Mammary epithelial cell (primary cell): ENCODE measurements at places on chromosomes 13 and 19.
A peak's percentile ranks its signal among the peaks of the same experiment; 100 is the strongest.

GRCh38 chr19:30590596-30591229, 218.5 kb downstream of the ZNF536 start:
- no peak for DNase-seq

- no peak for DNase-seq
These were observed 45.4 kb downstream of the ARHGAP35 start for GRCh38 chr19:46906221-46906620.

DNA sequence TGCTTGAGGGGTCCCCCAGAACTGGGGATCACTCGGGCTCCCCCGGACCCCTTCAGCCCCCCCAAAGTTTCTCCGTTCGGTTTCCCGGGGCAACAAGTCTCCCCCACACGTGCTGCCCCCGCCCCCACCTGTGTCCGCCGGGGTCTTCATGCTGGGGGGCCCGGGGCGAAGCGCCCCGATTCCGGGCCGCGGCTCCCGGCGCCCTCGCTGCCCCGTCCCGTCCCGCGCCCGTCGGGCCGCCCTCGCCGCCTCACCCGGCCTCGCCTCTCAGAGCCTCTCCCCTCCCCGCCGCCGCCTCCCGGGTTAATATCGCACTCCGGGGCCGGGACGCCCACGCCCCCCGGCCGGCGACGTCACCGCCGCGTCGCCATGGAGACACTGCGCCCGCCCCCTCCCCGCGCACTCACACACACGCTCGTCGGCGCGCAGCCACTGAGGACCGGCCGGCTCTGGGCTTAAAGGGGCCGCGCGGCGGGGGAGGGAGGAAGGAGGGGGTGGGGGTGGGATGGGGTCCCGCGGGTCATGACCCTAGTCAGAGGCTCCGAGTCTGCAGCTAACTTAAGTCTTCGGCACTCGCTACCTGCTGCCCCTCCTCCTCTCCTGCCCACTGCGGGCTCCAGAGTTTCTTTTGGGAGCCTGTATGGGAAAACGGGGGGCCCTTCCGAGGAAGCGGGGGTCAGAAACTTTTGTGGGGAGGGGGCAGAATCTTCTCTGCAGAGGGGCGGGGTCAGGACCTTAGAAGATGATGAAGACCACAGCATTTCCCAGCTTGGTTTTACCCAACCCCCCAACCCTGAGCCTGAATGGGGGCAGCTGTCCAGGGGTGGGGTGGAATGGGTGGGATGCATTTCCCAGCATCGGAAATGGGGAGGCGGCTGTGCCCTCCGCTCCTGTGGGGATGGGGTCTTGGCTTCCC, at the start of gene ERF:
Gene ERF, minus strand, starts transcription at position 279 of the 916 bp plus-strand sequence. Its CDS starts 129 bp downstream, at position 150.
- DNase-seq = peak; percentile 91

DNA sequence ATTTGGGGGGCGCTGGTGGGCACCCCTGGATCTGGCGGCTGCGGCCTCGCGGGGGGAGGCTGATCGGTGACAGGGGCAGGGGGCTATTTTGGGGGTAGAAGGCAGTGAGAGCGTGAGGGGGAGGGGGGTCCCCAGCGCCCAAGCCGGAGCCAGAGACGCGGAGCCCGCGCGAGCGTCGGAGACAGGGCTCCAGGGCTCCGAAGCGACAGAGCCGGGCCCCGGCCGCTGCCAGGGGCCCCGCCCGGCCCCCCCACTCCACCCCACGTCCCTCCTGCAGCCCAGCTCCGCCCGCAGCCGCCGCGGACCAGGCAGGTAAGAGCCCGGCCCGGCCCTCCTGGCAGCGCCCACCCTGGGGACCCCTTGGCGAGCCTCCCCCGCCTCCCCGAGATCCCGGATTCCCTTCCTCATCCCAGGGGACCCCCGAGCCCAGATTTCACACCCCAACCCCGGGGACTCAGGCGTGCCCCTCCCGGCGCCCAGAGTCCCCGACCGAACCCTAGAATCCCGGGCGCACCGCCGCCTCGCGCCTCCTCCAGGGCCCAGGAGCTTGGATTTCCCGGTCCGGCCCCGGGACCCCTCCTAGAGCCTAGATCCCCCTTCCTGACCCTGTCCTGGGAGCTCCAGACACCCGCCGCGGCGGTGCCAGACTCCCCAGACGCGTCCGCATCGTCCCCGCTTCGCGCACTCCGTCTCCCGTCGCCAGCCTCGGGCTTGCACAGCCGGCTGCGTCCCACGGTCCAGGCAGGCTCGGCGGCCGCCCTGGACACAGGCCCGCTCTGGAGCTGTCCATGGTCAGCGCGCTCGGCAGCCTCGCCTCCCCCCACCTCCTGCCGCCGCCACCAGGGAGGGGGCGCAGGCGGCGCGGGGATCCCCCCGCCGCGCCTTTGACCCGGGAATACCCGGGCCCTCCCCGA, at the start of gene PPFIA3:
Gene PPFIA3, plus strand, starts transcription at position 134 of the 914 bp plus-strand sequence. CDS start 8,330 bp downstream, outside the sequence.
- peak; percentile 63 for DNase-seq

- DNase-seq = no peak
These were observed 5.1 kb upstream of the DNM2 start for GRCh38 chr19:10712754-10713153.

DNA sequence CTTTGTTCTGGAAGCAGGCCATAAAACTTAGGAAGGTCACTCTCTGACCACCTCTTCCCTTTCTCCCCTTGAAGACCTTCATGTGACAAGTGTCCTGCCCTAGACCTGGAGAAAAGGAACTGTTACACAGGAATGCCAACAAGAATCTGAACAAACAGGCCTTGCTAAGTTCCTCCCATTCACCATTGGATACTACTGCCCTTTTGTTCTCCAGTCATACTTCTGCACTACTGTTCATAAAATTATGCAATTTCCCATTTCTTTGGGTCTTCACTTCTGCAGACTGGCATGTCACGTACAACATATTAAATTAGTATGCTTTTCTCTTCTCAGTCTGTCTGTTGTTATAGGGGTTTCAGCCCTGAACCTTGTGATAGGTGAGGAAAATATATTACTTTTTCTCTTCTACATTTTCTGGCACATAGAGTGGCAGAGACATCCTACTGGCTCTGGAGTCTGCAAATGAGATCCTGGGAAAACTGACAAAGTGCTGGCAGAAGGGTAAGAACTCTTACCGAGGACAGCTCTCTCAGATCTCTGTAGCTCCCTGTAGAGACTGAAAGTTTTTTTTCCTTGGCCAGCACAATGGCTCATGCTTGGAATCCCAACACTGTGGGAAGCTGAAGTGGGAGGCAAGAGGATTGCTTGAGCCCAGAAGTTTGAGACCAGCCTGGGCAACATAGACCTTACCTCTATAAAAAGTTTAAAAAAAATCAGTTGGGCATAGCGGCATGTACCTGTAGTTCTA, 87.6 kb upstream of the SPRY2 start:
- DNase-seq = no peak

- no peak for DNase-seq
These were observed 180.7 kb upstream of the STARD13 start for GRCh38 chr13:33466262-33466661.

DNA sequence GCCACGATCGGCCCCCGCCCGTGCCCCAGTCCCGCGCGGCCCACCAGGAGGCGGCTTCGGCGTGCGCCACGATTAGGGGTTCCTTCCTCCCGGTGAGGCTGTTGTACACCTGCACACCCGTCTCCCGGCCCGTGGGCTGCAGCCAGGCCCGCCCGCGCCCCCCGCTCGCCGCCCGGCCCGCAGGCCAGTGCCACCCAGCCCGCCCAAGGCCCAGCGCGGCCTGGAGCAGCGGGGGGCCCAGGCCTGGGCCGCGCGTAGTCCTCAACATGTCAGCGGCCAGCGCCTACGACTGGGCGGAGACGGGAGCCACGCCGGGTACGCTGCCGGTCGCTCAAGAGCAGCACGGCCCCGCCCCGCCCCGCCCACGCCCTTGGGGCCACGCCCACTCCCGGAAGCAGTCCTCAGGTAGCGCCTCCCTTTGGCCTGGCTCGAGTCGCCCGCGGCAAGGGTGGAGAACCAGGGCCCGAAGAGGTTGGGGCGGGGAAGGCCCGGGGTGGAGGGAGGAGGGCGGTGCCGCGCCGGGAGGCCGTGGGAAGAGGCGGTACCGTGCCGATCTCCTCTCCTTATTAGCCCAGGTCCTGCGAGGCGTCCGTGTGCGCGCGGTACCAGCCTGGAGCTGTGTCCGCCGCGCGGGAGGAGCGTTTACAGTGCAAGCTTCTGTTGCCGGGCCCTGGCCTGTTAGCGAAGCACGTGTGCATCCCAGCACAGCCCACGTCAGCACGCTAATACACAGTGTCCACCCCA, at the start of gene CARS2:
Gene CARS2, minus strand, starts transcription at position 291 of the 744 bp plus-strand sequence. Its CDS starts 23 bp downstream, at position 268.
- peak; percentile 97 for DNase-seq

DNA sequence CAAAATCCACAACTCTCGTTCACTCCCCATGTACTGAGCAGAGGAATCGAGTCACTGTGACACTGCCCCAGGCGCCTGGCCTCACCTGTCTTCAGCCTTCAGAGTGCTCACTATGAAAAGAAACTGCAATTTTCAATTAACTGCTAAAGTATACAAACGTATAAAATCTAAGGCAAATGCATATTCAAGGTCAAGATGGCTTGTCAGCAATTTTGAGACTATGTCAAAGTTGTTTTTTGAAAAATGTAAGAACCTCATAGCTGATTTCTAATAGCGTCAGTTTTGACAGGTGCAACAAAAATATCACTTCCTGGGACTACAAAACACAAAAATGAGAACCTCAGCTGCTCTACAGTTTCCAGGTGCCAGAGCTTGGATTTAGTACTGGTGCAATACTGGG, 31.4 kb downstream of the TUBGCP3 start:
- no peak for DNase-seq

GRCh38 chr13:32047088-32047487, 15.5 kb downstream of the FRY start:
- no peak for DNase-seq

- DNase-seq = peak; percentile 88
These were observed at the start of gene SDHAF1 for GRCh38 chr19:35995048-35995993. Gene SDHAF1 (plus strand): TSS chr19:35995188. CDS start chr19:35995275, 87 bp downstream.

GRCh38 chr19:50324331-50324730, 4.8 kb downstream of the KCNC3 start:
- DNase-seq = no peak

DNA sequence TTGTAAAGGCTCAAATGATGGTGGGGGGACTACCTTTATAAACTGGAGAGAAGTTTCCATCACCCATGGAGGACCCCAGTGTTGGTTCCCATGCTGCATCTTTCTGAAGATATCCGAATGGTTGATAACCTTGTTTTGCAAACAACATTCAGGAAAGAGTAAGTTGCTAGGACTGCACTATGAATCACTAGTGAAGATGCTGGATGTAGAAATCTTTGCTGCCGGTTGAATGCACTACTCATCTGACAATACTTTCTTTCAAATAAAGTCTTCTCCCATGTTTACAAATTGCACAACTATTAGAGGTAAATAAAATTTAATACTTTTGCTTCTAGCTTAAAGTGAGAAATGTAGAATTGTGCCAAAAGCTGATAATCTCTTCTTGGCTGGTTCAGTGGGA, 198.4 kb upstream of the SLITRK6 start:
- no peak for DNase-seq

DNA sequence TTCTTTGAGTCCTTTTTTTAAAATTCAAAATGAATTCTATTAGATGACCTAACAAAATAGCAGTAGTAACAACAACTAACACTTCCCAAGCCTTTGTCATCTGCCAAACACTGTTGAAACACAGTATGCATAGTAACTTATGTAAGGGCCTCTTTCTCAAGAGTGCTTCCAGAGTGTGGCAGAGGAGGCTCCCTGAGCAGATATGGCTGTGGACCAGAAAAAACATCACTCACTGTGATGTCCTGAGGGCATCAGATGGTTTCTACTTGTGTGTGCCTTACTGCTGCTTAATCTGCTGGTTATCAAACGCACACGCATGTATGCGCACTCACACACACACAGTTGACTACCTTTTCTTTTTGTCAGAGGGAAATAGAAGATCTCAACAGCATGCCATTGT, 110.8 kb downstream of the DLEU7 start:
- DNase-seq = peak; percentile 87

DNA sequence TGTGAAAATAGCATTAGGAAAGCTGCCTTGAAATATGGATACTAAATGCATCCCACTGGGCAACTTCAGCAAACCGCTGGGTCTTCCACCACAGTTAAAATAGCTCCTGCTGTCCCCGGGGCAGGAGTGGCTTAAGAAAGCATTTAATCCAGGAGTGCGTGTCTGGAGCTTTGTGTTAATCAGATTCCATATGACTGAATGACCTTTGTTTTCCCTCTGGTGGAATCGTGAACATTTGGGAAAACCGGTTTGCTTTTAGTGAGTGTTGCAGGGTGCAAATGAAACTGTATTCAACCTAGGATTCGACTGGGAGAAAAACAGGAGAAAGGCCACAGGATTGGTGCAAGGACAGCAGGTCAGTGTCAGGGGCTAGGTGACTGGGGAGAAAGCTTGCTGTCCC, 237.6 kb upstream of the MAB21L1 start:
- DNase-seq = no peak

DNA sequence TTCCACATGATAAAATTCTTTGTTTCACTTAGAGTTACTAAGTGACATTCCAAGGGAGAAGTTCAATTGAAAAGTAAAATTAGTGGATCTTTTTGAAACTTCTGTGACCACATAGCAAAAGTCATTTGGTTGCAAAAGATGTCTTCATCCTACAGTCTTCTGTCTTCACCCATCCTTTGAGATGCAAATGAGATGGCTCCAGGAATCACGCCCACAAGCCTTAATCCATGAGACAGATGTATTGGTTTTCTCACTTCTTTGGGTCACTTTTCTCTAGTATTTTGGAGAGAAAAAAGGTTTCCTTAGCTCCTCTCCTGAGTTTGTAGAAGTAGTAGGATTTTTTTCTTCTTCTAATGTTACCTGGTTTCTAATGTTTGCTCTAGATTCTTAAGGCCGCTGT, 259.5 kb upstream of the SLC10A2 start:
- DNase-seq = no peak

- no peak for DNase-seq
These were observed 14.1 kb upstream of the AMER2 start for GRCh38 chr13:25186187-25186586.

DNA sequence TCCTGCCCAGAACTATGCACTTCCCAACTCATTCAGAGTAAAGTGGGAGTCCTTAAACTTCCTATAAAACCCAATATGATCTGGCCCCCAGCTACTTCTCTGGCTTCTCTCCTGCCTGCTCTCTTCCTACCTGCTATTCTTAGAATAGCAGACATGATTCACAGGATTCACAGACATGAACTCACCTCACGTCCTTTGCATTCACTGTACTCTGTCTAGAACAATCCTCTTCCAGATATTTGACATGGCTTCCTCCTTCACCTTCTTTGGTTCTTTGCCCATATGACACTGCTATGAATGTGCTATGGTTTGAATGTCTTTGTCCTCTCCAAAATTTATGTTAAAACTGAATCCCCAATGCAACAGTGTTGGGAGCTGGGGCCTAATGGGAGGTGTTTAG, 154.9 kb downstream of the UGGT2 start:
- DNase-seq = peak; percentile 11
